ENCODE measurements at places on chromosomes 13 and 19. TPM values are rescaled to one million over a fixed set of nuclear protein-coding genes. Genes with fewer than 3 reads are reported as not detected.

DNA sequence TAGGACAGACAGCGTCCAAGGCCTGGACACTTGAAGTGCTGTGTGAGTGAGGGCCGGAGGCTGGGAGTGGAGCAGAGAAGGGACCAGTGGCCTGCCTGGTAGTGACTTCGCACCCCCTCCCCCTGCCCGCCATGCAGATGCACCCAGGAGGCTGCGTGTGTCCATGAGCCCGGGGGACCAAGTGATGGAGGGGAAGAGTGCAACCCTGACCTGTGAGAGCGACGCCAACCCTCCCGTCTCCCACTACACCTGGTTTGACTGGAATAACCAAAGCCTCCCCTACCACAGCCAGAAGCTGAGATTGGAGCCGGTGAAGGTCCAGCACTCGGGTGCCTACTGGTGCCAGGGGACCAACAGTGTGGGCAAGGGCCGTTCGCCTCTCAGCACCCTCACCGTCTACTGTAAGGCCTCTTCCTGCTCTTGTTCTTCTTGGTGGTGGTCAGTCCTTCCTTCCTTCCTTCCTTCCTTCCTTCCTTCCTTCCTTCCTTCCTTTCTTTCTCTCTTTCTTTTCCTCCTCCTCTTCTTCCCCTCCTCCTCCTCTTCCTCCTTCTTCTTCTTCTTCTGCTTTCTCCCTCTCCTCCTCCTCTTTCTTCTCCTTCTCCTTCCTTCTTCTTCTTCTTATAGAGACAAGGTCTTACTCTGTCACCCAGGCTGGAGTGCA lies 6.0 kb upstream of the FFAR1 start:
- no peak for DNase-seq

DNA sequence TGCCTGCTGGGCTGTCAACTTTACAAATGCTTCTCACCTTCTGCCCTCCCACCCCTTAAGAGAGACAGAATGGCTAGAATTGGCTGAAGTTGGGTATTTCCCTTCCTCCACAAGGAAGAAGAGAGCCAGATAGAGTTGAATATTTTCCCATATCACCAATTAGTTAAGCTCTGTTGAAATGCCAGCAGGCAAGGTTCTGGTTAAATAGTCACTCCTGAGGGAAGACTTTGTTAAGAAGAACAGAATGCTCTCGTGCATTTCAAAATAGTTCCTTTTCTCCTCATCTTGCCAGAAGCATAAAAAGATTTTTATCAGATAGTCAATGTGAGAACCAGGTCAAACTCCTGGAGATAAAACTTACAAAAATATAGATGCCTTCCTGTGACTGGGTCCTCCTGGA lies 2857.0 kb upstream of the PCDH20 start:
- DNase-seq: no peak

DNA sequence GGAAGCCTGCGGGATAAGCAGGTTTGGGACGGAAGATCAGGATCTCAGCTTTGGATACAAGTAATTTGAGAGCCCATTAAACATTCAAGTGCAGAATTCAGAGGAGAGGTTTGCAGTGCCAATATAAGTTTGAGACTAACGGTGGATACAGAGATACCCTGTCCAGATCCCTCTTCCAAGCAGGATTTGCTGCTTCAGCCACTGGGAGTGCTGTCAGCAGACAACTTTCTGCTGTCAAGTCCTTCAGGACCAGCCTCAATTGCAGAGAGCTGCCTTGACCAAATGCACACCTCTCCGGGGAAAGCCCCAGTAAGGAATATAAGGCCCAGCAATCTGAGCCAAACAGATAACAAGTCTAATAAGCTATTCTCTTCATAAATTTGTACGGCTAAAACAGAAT lies 46.1 kb upstream of the ZNF780A start:
- DNase-seq: no peak

- DNase-seq: no peak
Measured at GRCh38 chr13:79581870-79582315, 100.9 kb downstream of the NDFIP2 start.

GRCh38 chr19:47479701-47480503 lies 4.1 kb downstream of the KPTN start:
- DNase-seq: no peak

DNA sequence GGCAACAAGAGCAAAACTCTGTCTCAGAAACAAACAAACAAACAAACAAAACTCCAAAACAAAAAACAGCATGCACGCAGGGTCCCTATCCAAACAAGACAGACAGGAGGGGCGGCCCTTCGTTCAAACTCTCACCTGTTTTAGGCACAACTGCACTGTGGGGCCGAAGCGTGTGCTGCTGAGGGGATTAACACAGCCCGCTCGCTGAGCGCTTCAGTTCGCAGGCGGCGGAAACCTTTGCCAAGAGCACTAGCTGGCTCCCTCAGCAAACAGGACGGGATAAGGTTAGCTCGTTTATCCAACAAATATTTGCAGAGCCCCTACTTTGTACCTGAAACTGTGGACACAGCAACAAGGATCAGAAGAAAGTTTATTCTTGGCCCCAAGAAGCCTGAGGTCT lies 1.6 kb upstream of the ADPRHL1 start:
- DNase-seq: no peak

GRCh38 chr19:2579678-2580280 lies 103.9 kb downstream of the GADD45B start:
- no peak for DNase-seq

- DNase-seq: no peak
Measured at GRCh38 chr13:86425170-86425815, 626.1 kb upstream of the SLITRK6 start.

GRCh38 chr19:1067341-1067957 lies 482 bp downstream of the ARHGAP45 start:
- DNase-seq: no peak

GRCh38 chr13:44423824-44424223 lies 50.2 kb downstream of the SERP2 start:
- DNase-seq: no peak

DNA sequence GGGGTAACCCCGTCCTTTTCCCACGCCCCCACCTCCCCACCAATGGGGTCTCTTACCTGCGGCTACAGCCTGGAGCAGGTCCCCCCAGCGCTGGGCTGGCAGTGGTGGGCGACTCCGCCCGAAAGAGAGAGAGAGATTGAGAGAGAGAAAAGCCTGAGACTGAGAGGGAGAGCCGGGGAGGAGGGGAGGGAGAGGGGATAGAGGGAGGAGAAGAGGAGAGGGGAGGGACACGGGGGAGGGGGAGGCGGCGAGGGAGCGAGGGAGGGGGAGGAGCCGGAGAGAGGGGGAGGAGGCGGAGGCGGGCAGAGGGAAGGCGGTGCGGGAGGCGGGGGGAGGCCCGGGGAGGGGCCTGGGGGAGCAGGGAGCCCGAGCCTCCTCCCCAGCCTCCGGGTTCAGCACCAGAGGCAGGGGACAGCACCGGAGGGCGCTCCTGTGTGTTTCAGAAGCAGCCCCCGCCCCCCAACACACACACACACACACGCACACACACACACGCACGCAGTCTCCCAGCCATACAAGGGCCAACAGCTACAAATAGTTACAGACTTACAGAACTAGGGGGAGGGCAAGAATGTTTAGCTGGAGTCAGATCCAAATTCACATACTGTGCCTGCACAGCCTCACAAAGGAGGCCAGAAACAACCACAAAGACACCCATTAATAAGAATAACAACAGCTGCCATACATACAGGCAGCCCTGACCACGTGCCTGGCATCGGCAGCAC lies at the start of gene SLC8A2:
TSS of gene SLC8A2 (minus strand) at position 161 of the 725 bp plus-strand sequence. CDS start 5,490 bp downstream, outside the sequence.
- DNase-seq: peak; percentile 34

DNA sequence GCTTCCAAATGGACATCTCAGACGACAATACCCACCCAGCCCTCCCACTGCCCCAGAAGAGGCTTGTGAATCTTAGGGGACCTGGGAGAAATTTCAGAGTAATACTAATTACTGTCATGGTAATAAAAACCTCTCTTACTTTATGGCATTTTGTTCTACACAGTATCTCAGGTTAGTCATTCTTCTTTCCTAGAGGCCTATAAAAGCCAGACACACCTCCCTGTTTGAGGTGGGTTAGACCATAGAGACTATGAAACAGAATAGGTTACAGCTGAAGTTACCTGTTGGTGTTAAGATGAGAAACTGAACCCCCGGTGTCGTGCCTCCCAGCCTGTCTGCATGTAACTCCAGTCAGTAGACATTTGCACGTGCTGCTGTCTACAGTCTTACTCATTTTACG lies 113.9 kb downstream of the SLC7A1 start:
- no peak for DNase-seq

- DNase-seq: no peak
Measured at GRCh38 chr19:33194886-33195644, 935 bp downstream of the LRP3 start.

- peak; percentile 35 for DNase-seq
Measured at GRCh38 chr19:58279042-58279924, 528 bp downstream of the ZNF8 start.

DNA sequence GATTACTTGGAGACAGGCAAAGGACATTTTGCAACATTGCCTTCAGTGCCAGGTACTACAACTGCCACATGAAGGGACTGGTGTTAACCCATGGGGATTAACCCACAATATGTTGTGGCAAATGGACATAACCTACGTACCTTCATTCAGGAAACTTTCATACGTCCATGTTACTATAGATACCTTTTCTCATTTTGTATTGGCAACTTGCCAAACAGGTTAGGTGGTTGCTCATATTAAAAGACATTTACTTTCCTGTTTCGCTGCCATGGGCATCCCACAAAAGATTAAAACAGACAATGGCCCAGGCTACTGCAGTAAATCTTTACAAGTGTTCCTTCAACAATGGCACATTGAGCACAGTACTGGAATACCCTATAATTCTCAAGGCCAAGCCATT lies 925.3 kb downstream of the SLITRK6 start:
- DNase-seq: no peak

DNA sequence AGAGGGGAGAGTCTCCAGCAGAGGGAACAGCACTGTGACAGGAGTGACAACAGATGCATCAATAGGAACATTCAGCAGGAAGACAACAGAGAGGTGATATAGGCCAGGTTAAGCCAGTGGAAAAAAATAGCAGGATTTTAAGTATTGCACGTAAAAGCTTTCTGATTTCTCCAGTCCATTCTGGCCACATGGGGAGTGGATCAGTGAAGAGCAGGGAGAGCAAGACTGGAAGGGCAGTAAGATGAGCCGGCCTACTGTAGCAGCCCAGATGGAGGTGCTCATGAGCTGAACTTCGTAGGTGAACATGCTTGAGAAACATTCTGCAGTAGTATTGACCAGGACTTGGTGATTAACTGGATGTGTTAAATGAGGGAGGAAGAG lies 1.7 kb downstream of the UTP14C start:
- no peak for DNase-seq

GRCh38 chr13:43908156-43909126 lies 28.7 kb downstream of the LACC1 start:
- DNase-seq: peak; percentile 36

- no peak for DNase-seq
Measured at GRCh38 chr19:50791594-50792271, 1.5 kb downstream of the ACP4 start.

TEX29 gene
- not detected for total RNA-seq

SLC17A7 gene
- total RNA-seq: 1.3 TPM

TMEM59L gene
- total RNA-seq: 0.89 TPM

BRCA2 gene
- 36.4 TPM for total RNA-seq

PNMA8A gene
- total RNA-seq: not detected

UBE2S gene
- 321 TPM for total RNA-seq

PLIN4 gene
- total RNA-seq: 0.32 TPM

ZNF256 gene
- total RNA-seq: 9.0 TPM

All from OCI-LY7 (cell line).